Stimulated activated CD8-positive, alpha-beta memory T cell treated with anti-CD3 and anti-CD28 coated beads, Interleukin-4, amount 100 ng/mL, for 1 hour (primary cell): ENCODE measurements at places on chromosomes 16 and 17.

DNA sequence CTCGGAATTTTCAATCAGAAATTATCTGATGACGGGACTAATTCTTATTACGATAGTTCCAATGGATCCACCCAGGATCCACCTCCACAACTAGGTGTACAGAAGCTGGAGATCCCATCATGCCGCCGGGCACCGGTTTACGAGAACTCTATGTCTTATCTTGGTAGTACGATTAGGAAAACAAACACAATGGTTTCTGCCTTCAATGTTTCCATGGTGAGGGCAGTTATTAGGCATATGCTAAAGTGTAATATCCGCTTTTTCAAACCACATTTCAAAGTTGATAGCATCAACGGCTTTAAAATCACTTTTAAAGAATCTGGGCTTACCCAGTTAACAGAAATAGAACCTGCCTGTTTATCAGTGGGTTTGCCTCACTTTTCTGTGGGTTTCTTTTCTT lies 705.7 kb downstream of the MAF start:
- no peak for DNase-seq

GRCh38 chr17:64016974-64017373 lies 3.5 kb downstream of the ICAM2 start:
- DNase-seq = no peak

GRCh38 chr17:16232391-16232790 lies 15.4 kb downstream of the PIGL start:
- no peak for DNase-seq

DNA sequence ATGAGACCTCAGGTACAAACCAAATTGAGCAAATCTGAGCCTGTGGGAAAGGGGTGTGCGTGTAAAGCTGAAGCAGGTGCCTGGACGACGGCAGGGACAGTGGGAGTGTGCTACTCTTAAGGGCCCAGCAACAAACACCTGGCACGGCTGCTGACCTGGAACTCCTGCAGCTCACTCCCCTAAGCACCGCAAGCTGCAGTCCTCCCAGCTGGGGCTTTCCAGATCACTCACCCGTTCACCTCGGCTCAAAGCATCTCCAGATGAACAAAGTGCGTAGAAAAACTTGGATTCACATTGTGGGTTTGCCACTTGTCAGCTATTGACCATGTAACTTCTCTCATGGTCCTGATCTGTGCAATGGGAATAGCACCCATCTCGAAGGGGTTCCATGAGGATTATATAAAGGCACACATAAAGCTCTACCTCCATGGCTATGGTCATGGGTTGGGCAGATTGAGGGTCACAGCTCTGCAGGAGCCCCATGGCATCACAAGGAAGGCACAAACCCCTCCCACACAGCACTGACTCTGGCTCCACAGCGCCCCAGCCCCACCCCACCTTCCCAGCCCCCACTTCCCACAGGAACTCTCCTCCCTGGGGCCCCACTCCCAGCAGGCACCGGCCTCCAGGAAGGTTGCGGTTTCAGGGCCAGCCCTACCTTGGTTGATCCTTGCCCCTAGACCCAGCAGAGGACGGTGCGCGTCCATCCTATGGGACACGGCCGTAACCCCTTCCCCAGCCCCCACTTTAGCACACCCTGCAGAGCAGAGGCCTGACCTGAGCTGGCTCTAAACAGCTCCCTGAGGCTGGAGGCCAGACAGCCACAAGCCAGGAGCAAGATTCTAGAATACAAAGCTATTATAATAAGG lies 21.9 kb downstream of the ST3GAL2 start:
- no peak for DNase-seq

DNA sequence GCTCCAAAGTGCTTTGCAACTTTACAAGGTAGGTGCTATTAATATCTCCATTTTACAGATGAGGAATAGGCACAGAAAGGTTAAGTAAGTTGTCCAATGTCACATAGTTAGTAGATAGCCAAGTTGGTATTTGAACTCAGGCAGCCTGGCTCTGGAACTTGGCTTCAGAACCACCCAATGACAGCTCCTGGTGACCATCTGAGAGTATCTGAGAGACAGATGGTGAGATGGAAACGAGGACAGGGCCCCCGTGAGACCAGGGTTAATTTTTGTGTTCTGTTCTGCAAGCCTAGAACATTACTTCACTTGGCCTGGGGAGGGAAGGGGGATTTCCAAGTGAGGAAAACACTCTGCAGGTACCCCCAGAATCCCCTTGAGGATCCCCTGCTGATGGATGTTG lies 9.8 kb upstream of the TMEM132E start:
- no peak for DNase-seq

DNA sequence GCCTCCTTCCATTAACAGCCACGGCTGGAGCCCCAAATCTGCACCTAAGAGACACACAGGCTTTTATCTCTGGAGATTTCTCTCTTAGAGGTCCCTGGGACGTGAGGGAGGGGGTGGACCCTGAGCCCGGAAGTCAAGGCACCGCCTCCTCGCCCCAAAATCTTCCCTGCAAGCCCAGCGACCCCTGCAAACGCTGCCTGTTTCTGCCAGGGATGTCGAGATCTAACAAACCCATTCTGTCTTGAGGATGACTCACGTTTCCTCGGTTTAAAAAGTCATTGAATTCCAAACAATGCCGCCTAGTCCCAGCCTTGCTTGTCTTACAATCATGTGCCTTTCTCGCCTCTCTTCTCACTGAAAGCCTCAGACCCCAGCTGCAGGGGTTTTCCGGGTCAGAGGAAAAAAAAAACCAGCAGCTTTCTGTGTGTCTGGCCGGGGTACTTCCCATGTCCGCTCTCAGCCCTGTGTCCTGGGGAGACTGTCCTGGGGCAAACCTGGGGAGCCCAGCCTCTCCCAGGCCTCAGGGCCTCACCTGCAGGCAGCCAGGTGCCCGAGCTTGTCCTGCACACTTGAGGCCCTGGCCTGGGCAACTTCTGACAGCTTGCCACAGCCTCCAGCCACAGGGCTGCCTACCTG lies 15.4 kb downstream of the ARL2BP start:
- DNase-seq = no peak

DNA sequence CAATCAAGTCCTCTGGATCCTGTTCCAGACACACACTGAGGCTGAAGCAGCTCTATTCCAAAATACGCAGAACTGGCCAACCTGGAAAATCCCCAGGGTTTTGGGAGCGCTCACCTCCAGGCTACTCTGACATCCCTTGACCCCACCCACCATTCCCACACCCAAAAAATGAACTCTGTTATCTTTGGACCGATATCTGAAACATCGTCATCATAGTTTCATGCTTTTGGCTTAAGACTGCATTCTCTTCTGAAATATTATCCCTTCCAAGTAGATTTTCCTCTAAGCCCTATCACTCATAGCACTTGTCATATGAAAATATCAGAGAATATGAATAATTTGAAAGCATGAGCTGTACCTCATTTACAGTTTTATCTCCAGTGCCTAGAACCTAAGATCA lies 34.7 kb downstream of the VAT1L start:
- no peak for DNase-seq

DNA sequence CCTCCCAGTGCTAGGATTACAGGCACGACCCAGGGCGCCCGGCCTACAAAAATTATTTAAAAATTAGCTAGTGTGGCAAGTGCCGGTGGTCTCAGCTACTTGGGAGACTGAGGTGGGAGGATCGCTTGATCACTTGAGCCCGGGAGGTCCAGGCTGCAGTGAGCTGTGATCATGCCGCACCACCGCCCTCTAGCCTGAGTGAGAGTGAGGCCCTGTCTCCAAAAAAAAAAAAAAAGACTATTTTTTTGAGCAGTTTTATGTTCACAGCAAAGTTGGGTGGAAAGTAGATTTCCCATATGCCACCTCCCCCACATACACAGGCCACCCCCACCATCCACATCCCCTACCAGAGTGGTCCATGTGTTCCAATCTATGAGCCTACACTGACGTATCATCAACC lies 84.9 kb downstream of the MGAT5B start:
- DNase-seq = no peak

DNA sequence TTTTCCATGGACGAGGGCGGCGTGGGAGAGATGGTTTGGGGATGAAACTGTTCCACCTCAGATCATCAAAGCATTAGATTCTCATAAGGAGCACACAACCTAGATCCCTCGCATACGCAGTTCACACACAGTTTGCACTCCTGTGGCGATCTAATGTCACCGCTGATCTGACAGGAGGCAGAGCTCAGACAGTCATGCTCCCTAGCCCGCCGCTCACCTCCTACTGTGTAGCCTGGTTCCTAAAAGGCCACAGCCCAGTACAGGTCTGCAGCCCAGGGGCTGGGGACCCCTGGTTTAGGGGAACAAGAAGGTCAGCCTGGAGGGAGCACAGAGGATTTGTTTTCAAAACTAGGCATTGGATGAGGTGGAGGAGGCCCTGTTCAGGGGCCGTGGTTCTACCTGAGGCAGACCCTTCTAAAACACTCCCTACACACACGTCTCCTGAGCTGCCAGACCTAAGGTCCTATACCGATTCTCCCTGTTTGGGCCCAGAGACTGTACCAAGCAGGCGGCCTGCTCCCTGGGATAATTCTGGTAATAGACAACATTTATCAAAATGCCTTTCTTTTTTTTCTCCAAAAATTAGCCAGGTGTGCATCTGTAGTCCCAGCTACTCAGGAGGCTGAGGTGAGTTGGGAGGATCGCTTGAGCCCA lies 38.6 kb downstream of the AXIN2 start:
- no peak for DNase-seq

DNA sequence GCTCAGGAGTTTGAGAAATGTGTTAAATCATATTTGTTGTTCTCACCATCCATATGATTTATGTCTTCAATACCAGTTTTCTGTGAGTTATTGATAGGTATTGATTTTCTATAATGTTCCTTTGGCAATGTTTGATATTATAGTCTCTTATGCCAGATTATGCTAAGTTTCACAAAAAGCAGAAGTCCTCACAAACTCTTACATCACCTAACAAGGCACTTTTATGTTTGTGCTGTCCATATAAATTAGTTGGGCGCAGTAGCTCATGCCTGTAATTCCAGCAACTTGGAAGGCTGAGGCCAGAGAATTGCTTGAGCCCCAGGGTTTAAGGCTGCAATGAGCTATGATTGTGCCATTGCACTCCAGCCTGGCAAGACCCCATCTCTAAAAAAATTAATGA lies 12.6 kb upstream of the UQCRC2 start:
- DNase-seq = no peak

- DNase-seq = no peak
Observed at GRCh38 chr16:78448658-78449271, 349.3 kb downstream of the WWOX start.

GRCh38 chr17:19578545-19578944 lies 44.9 kb downstream of the SLC47A1 start:
- DNase-seq = no peak

- DNase-seq = no peak
Observed at GRCh38 chr17:37168731-37169353, 206.9 kb upstream of the C17orf78 start.

DNA sequence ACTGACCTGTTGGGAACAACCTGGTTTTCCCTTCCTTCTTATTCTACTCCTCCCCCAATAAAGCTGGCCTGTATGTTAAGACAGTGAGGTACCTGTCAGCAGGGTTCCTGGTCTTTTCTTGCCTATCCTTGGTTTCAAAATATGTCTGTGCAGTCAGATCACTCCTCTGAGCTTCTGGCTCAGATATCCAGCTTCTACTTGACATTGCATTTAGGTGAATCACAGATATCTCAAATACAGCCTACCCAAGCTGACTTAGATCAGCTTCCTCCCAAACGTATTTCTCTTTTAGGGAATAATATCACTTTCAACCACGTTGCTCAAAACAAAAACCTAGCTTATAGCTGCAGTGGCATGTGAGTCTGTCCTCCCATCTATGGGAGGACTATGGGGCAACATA lies 48.7 kb downstream of the TEX14 start:
- no peak for DNase-seq

- DNase-seq = no peak
Observed at GRCh38 chr16:11681556-11681955, 13.3 kb downstream of the SNN start.

GRCh38 chr16:73020409-73020884 lies 27.5 kb downstream of the ZFHX3 start:
- no peak for DNase-seq
